ENCODE measurements at places on chromosomes 12 and 14.

DNA sequence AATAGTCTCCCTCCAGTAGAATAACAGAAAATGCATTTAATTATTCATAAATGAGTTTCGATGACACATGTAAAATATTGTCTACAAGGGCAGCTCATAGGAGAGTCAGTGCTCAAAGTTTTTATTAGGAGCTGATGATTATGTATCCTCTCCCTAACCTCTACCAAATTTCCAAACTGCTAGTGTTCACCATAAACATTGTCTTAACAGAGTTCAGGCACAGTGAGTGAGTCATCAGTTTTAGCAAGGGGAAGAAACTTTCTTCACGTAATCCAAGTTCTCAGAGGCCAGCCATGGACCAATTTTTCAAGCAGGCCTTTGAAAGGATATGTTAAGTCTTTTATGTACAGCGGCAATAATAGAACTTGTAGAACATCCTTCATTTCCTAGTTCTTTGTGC lies 649.2 kb upstream of the MIS18BP1 start:
- DNase-seq: no peak

DNA sequence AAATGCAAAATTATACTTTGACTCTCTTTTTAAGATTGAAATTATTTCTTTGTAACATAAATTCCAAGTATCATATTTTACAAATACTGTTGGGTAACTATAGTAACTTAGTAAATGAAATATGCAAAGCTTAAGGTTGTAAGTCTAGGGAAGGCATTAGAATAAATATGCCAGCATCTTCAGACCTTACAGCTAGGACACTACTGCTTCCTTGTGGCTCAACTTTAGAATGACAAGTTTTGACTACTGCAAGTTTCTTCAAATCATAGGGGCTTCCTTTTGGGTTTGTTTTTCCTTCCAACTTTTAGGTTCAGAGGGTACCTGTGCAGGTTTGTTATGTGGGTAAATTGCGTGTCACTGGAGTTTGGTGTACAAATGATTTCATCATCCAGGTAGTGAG lies 17.7 kb upstream of the ANP32D start:
- DNase-seq: no peak

DNA sequence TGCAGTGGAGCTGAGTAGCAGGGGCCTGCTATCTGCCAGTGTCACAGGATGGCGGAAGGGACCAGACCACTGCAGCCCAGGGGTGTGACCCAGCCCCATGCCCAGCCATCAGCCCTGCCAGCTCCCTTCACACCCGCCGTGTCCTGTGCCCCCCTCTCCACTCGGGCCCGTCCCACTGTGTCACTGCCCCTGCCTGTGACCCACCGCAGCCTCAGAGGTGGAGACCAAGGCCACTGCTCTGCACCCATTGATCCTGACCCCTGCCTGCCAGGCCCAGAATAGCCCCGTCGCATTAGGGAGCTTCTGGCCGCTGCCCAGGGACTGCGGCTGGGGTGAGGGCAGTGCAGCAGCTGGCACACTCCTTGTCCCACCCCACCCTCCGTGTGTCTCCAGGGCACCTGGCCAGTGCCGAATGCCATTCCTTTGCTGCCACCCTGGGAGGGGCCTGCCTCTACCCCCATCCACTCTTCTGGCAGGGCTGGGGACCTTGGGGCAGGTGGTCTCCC lies 2.1 kb upstream of the CRIP2 start:
- DNase-seq: no peak

DNA sequence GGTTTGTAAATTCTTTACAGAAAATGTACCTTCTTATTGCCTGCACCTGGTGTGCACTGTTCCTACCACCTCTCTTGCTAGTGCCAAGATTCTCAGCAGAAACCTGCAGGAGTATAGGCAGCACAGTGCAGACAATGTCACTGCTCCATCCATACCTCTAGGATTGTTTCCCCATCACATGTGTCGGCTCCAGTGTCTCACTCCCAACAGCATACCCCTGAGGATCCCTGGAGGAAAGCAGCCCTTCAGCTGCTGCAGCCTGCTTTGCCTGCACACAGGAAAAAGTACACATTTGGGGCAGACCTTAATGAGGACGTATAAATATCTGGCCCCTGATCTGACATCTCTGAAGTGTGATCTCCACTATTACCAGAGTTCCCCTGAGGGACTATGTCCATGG lies 235.5 kb downstream of the MDGA2 start:
- DNase-seq: no peak

DNA sequence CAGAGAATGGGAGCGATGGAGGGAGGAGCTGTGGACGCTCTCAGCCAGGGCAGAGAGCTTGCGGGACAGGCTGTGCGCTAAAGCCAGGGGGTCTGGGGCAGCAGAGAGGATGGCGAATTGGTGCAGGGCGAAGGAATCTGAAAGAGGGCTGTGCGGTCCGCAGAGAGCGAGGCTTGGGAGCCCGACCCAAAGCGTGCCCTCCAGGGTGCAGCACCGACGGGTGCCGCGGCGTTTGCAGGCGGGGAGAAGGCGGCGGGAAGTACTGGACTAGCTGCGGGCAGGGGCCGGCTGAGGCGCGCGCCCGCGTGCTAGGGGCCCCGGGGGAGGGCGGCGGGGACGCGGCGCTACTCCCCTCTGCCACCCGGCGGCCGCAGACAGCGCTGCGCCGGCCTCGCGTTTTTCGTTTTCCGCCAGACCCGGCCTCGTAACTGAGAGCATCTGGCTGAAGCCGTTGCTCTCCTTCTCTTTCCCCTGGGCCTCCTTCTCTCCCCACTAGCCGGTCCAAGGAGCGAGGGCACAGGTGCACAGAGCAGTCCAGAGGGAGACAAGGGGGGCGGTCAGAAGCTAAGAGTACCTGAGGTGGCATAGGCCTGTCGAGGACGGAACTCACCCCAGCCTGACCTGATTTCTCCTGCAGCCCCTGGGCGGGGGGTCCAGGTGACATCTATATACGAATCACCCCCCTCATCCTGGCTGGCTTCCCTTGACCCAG lies 24.9 kb downstream of the SLC6A12 start:
- DNase-seq: no peak

DNA sequence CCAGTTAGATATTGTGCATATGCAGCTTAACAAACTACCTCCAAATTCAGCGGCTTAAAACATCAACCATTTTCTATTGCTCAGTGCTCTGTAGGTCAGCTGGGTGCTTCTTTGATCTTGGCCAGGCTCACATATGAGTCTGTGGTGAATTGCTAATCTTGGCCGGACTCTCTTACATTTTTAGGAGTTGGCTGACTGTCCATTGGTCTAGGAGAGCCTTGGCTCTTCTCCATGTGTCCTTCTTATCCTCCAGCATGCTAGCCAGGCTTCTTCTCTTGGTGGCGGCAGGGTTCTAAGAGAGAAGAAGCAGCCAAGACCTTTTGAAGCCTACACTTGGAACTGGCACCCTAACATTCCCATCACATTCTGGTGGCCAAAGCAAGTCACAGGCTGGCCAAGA lies 174.3 kb upstream of the PWP1 start:
- DNase-seq: no peak

DNA sequence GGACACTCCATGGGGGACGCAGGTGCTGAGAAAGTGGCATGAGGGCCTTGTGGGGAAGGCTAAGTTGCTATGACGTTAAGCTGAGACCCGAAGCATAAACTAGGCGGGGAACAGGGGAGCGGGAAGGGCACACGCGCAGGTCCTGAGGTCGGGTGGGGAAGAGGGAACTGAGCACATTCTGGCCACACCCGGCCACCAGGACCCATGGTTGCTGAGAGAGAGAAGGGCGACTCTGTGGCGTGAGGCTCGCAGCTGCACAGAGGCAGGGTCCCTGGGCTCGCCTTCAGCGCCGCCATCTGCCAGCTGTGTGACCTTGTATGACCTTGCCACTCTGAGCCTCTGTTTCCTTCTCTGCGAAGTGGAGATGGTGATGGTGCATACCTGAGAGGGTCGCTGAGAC lies 182.5 kb downstream of the PHETA1 start:
- DNase-seq: no peak

DNA sequence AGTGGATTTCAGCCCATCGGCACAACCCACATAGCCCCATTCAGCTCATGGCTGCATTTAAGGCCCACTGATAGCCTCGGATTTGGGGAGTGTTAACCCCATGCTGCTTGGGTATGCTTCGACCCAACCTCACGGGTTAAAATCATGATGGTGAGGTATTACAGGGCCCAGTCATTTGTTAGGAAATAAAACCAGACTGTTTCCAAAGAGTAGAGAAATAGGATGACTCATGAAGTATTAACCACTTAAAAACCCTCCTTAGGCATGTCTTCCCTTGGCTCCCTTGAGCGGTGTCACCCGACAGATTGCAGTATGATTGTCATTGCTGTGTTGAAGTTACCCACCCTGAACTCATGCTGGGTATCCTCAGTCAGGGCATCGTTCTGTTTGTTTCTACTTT lies 289.1 kb downstream of the CACNA1C start:
- no peak for DNase-seq

- DNase-seq: no peak
Observed at GRCh38 chr12:122473543-122474323, 27.0 kb downstream of the ZCCHC8 start.

GRCh38 chr12:72471806-72472205 lies 199.6 kb downstream of the TRHDE start:
- DNase-seq: no peak

- DNase-seq: no peak
Observed at GRCh38 chr14:76862546-76863282, 36.5 kb downstream of the LRRC74A start.

- DNase-seq: no peak
Observed at GRCh38 chr12:74780182-74780849, 242.7 kb downstream of the ATXN7L3B start.
